ENCODE measurements at places on chromosomes 7 and 10.

DNA sequence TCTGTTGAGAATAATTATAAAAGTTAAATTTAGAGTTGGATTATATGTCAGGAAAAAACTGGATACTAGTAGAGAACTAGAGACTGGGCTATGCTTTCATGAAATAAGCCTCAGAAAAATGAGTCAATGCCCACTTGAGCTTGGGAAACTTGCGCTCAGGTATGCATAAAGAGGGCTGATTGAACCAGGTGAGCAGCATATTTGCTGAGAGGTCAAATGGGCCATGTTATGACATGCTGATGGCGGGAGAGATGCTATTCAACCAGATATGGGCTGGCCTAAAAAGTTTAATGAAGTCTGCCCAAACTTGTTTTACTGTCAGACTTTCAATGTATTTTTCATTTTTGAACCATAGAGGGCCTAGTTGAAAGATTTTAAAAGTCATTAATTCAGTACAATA is 837.6 kb upstream of the GHITM start:
- no peak for DNase-seq

- no peak for DNase-seq
Measured at GRCh38 chr7:107913851-107914250, 22.9 kb downstream of the DLD start.

- DNase-seq, result no peak
Measured at GRCh38 chr10:6507311-6507710, 72.8 kb downstream of the PRKCQ start.

GRCh38 chr10:25565570-25565969 is 368.5 kb upstream of the MYO3A start:
- no peak for DNase-seq

GRCh38 chr10:1673568-1674345 is 63.6 kb downstream of the ADARB2 start:
- DNase-seq, result no peak

- DNase-seq, result no peak
Measured at GRCh38 chr10:118523775-118524174, 71.7 kb downstream of the PRLHR start.

DNA sequence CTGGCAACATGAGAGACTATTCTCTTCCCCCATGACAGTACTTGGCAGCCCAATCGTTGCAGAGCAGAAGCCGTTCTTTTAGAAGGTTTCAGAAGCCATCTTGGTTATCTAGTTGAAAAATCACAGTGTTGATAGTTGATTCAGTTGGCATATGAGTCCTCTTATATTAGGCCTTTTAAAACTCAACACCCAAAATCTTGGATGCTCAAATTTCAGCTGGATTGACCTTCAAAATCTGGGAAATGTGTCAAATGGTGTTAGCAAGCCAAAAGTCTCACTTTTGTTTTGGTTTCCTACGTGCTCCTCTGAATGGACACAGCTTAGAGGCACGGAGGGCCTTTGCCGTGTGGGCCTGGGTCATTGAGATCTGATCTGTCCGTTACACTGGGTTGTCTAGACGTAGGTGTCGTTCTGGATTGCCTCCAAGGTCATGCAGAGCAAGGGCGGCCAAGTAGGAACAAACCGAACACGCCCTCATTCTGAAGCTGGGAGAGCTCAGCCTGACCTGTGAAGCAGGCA is 59.3 kb upstream of the BMPER start:
- DNase-seq, result no peak

DNA sequence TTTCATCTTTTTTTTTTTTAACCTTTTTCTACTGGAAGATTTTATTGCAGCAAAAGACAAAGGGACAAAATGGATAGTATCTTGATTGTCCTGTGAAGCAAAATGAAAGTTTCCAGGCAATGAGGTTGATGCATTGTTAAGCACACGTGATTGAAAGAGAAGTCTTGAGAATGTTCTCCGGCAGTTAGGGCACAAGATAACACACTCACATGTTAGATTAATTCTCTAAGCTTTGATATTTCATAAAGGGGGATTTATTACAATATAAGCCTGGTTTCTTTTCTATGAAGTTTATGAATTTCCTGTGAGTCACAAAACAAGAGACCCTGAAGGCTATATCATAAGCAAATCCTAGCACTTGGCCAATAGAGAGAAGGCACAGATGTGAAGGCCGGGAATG is 93.4 kb upstream of the ARMC3 start:
- no peak for DNase-seq

DNA sequence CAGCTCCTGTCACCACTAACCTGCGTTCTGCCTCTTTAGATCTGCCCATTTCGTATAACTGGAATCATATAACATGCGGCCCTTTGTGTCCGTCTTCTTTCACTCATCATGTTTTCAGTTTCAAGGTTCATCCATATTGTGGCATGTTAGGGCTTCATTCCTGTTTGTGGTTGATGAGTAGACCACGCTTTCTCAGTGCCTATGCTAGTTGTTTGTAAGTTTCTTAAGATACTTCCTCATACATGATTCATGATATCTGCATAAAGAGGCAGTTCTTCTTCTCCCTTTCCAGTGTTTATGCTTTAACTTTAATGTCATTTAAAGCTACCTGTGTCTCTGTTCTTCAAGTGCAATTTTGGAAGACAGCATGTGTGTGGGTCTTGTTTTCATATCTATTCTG is 79.5 kb upstream of the FAM20C start:
- no peak for DNase-seq

GRCh38 chr10:60262647-60263126 is 127.0 kb downstream of the ANK3 start:
- no peak for DNase-seq
